CD4-positive, alpha-beta T cell treated with Interleukin-15 for 4 hours (primary cell): ENCODE measurements at places on chromosomes 7 and 10.
A peak's percentile ranks its signal among the peaks of the same experiment; 100 is the strongest.

- no peak for DNase-seq
Measured at GRCh38 chr10:130984686-130985085, 326.8 kb downstream of the TCERG1L start.

DNA sequence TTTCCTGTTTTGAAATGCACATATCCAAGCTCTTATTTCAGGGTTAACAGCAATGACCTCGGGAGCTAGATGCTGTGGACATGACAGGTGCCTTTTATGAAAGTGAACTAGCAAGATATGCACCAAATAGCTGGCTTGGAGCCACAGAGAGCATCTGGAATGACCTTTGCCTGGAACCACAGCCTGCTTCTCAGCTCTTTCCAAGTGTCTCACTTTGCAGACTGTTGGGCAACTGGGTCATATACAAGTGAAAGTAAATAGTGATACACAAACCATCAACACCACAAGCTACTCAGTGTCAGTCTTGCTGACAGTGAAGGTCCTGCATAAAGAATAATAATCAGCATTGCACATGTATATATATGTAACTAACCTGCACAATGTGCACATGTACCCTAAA lies 183.5 kb downstream of the RNF133 start:
- no peak for DNase-seq

GRCh38 chr10:88347022-88347421 lies 236.1 kb downstream of the RNLS start:
- no peak for DNase-seq

DNA sequence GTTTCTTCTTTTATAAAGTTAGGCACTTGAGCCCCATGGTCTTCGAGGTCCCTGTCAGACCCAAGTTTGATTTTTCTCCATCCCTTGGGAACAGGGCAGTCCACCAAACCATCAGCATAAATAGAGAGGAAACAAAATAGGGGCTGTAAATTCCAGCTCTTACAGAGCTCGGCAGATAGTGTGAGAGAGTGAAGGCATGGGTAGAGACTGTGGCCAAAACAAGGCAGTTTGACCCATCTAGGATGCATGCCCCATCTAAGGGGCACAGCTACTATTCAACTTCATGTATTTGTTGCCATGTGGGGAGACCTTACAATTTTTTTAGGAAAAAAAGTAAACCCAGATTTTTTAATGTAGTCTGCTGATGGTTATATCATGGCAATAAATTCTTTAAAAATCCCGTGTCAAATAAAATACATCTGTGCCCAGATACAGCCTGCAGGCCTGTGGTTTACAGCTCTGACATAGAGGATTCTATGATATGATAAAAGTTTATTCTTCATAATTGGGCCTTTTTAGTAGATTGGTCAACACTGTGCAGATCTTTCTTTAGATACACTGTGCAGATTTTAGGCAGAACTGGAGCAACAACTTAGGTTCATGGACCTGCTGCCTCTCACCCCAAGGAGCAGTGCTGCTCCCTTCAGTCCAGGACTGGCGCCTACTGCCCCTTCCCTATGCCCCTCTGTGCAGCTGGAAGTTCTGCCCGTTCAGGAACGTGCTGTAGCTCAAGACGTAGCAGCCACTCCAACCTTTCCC lies 5.3 kb downstream of the PPP1R3C start:
- DNase-seq: no peak

- no peak for DNase-seq
Measured at GRCh38 chr10:117757086-117757720, 214.7 kb downstream of the EMX2 start.

DNA sequence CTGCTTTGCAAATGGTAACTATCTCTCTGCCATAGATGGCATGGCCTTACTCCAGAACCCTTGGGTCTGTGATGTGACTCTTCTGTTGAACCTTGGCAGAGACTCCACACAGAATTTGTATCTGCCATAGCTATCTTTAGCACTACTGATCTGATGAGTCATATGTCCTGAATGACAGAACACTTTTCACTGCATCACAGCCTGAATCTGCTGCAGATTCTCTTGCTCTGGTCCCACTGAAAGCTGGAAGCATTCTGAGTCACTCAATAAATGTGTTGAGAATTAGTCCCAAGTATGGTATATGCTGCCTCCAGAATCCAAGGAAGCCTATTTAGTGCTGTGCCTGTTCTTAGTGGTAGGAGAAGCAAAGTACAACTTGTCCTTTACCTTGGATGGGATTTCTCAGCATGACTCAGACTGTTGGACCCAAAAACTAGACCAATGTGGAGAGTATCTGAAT lies 39.5 kb upstream of the ANKRD1 start:
- DNase-seq: no peak

GRCh38 chr7:40733114-40733513 lies 598.3 kb downstream of the SUGCT start:
- no peak for DNase-seq

DNA sequence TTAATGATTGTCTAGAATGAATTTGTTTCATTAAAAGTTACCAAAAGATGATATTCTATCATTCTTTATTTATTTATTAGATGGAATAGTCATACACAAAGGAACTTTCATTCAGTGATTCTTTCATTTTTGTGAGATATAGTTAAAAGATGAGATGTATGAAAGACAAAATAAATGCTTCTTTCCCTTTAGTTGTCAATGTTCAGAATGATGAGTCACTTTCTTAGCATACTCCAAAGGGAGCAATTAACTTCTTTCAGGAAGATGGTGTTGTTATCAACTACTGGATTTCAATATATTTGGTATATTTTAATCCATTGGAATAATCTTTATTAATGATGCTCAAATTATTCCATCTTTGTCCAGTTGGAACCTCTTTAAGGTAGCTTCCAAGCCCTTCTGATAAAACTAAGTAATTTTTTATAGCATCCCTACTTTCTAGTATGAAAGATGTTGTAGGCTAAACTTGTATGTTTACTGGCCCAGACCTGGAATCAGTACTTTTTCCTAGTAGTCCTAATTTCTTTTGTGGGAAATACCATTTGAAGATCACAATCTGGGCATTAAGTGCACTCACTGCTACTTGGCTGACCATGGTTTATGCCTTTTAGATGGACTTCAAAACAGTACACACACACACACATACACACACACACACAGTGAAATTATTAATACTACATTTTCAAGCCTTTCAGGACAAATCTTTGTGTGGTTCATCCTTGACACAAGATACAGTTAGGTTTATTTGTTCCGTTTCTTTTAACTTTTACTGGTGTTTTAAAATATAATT lies 2.5 kb downstream of the GIMAP7 start:
- no peak for DNase-seq

DNA sequence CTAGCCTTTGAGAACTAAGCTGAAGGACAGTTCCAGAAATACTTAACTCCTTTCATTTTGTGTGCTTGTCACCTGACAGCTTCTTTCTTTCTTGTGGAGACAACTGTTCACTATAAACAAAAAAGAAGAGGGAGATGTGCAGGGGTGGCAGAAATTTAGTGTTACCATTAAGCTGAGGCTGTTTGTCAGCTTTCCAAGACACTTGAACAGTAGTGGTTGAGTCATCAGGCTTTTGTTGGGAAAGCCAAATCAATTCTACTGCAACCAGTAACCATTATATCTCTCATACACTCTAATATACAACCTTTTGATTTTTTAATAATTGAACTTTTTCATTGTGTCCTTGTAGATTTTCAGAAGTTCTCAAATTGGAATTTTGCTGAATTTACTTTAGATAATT lies 75.3 kb downstream of the POLL start:
- DNase-seq: no peak

DNA sequence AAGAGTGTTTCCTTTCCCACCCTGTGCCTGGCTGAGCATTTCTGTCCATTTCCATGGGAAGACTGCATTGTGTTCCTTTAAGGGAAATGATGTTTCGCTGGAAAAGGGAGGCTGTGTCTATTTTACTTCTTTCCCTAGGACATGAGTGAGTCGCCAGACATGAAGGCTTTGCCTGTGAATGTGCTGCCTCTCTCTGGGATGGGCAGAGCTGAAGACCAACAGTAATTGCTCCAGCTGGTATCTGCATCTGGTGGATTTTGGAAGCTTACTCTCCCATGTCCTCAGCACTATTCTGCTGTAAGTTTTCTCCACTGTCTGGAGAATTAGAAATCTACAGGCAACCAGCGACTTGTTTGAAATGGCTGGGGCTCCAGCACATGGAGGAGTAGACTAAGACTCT lies 264.6 kb upstream of the BMPER start:
- no peak for DNase-seq

DNA sequence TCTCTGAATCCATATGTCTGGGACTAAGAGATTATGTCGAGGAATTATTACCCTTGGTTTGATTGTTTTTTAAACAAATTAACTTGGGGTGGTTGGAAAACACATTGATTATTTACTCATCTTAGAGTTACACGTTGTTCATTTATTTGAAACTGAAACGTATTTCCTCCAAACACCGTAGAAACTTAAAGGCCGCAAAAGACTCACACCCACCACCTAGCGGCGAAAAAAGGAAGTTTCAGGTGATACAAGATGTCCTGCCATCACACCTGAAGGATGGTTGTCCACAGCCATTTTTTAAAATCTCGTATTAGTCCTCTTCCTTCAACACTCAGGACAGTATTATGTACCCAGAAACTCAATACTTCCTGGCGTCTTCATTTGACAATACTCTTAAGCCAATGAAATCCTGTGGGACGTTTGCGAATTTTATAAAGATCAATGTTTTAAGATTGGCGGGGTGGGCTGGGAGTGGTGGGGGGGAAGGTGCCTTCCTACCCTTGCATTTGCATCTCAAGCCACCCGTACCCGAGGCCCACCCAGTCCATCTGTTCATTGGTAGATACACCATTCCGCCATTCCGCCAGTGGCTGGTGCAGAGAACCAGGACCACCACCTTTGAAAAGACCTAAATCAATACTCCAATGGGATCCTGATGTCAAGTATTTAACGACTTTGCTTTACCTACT lies 1.4 kb upstream of the LCOR start:
- DNase-seq: peak; percentile 88

GRCh38 chr7:16106869-16107268 lies 314.5 kb downstream of the CRPPA start:
- DNase-seq: no peak

GRCh38 chr7:50156163-50156562 lies 63.1 kb upstream of the ZPBP start:
- peak; percentile 10 for DNase-seq

- no peak for DNase-seq
Measured at GRCh38 chr10:42690449-42691360, 52.3 kb upstream of the ZNF33B start.

DNA sequence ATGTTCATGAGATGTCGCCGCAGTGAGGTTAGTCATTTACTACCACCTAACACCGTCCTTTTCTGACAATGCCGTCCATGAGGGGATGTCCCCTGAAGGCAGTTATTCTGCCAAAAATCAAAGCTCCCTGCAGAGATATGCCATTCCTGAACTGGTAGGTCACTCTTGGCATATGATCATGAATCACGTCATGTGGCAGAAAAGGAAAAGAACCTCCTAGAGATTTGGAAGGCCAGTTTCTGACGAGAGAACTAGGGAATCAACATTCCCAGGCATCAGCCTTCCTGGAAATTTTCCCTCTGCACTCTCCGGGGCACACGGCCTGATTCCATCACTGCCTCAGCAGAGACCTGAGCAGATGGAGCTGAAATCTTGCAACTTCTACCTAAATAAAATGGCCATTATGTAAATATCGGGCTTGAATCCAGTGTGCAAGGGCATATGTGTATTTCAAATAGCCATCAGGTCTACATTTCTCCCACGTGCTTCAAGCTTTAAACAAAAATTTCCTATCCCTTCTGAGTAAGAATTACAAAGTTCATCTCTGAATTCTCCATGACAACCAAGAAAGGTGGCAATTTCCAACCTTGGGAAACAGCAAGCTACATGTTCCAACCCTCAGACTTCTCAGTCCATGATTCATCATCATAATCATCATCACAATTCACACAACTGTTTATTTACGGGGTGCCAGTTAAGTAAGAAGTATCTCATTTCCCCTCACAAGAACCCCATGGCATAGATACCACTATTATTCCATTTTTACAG lies 46.5 kb downstream of the AMPH start:
- no peak for DNase-seq

- DNase-seq: no peak
Measured at GRCh38 chr10:58414270-58415041, 29.2 kb downstream of the TFAM start.

DNA sequence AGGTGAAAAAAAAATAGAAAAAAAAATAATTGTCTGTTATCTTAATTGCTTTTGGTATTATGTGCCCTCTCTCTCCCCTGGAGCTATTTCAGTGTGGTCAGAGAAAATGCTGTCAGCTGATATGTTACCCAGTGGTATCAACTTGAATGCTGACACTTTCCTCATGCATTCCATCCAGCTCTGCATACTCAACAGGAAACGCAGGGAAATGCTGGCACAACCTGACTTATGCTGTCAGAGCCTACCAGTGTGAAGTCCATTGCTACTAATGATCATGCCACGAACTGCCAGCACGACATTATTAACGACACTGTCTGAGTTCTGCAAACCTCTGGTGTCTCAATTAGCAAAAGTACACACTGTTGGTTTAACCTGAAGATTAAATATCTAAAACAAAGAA lies 182.8 kb downstream of the ZWINT start:
- no peak for DNase-seq

GRCh38 chr7:112399501-112399900 lies 50.8 kb upstream of the IFRD1 start:
- DNase-seq: no peak

- DNase-seq: no peak
Measured at GRCh38 chr7:48098846-48099245, 9.8 kb downstream of the UPP1 start.

GRCh38 chr10:90591629-90592028 lies 266.2 kb downstream of the HTR7 start:
- no peak for DNase-seq

DNA sequence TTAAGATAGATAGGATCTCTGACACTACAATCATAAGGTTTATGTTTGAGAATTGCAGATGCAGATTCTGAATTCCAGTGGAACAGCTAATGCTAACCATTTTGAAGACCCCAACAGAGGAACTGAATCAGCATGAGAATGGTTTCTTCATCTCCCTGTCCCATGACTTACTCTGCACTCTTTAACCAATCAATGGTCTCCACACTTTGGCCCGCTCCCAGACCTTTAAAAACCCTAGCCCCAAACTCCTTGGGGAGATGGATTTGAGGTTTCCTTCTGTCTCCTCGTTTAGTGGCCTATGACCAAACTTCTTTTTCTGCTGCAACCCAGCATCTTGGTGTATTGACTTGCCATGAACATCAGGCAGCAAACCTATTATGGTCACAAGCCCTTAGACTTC lies 804.9 kb downstream of the LRMDA start:
- DNase-seq: no peak

- DNase-seq: peak; percentile 62
Measured at GRCh38 chr7:73451780-73452398, 18.3 kb downstream of the FZD9 start.

GRCh38 chr10:109103278-109103677 lies 820.0 kb downstream of the XPNPEP1 start:
- DNase-seq: no peak

- DNase-seq: no peak
Measured at GRCh38 chr10:82211346-82211745, 336.4 kb downstream of the NRG3 start.

DNA sequence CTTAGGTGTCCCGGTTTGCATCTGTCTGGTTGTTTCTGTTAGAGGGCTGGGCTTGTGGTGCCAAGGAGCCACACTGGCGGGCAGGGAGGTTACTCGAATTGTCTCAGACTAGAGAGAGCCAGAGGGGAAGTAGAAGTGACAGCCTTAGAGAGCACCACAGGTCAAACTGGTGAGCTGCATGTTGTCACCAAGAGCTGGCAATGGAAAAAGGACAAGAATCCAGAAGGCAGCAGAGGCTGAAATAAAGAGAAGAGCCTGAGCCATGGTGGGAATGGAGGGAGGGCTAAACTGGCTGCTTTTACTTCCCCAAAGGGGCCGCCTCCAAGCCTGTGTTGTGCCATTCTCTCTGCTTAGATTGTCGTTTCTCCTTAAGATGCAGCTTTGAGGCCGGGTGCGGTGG lies 31.1 kb upstream of the RHBDD2 start:
- no peak for DNase-seq
